Large intestine (tissue), 12 donors: ENCODE measurements at places on chromosomes 6 and 20.
A peak's percentile ranks its signal among the peaks of the same experiment; 100 is the strongest.

GRCh38 chr6:165091121-165091785 is 218.2 kb downstream of the C6orf118 start:
- H3K4me3 ChIP-seq = no peak overlapping the region
- H3K36me3 ChIP-seq = no peaks in the 10 kb centered on the region
- no peak for DNase-seq
- peaks cover 2% of the 10 kb centered on the region for H3K4me1 ChIP-seq

DNA sequence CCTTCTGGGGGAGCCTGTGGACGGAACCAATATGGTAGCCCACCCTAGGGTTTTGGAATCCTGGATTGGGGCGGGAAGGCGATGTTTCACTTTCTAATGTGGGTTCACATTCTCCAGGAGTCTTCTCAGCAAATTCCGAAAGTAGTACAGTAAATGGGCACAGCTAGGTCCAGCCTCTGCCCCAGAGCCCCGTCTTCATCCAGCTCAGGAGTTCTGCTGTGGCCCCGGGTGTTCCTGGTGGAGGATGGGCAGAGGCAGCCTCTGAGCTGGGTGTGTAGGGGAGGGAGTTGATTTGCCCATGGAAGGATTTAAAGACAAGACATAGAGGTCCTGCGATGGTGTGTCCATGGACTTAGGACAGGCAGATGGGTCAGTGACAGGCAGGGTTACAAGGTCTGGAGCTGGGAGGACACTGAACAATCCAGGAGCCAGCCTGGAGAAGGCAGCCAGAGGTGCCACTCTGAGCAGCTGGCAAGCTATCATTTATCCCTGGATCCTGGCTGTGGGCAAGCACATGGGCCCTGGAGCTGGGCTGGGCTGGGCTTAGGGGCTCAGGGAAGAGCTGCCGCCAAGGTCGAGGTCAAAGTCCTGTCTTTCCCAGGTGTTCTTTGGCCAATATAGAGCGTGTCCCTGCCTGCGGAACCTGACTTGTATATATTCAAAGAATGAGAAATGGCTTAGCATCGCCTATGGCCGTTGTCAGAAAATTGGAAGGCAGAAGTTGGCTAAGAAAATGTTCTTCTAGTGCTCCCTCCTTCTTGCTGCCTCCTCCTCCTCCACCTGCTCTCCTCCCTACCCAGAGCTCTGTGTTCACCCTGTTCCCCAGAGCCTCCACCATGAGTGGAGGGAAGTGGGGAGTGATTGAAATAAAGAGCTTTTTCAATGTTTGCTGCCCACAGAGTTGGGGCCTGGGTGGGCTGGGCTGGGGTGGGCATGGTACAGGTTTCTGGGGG is 6.7 kb downstream of the CLPSL1 start:
- H3K4me3 ChIP-seq = no peak overlapping the region
- DNase-seq = no peak
- no peaks in the 10 kb centered on the region for H3K36me3 ChIP-seq

DNA sequence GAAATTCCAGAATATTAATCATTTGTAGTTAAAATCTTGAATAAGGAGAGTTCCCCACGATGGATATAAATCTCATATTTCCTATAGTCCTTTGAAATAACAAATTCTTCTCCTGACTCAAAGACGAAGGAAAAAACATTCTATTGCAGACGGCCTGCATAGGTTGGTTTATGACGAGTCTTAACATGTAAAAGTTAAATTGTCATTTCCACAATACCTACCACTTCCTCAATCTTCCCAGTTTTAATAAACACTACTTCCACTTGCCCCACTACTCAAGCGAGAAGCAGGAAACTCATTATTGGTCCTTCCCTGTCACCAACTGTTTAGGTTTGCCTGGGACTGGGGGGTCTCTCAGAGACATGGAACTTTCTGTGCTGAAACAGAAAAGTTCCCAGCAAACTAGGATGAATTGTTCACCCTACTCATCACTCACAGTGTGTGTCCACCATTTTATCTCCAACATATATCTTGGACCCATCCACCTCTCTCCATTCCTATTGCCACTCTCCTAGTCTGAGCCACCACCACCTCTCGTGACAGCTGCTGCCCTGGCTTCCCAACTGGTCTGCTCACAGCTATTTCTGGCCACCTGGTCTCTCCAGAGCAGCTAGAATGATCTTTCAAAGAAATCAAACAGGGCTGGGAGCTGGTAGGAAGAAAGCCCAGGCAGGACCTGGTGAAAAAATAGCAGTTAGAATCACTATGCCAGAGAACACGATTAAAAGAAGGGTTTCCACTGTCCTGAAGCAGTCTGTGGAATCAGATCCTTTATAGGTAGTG is 15.1 kb upstream of the ZSCAN9 start:
- H3K27me3 ChIP-seq = peaks cover 83% of the 10 kb centered on the region
- H3K36me3 ChIP-seq = no peaks in the 10 kb centered on the region
- DNase-seq = no peak
- no peak overlapping the region for H3K27ac ChIP-seq

GRCh38 chr20:45592574-45593189 is 13.6 kb upstream of the WFDC8 start:
- H3K4me3 ChIP-seq = no peak overlapping the region
- H3K36me3 ChIP-seq = no peaks in the 10 kb centered on the region
- peaks cover 7% of the 10 kb centered on the region for H3K27me3 ChIP-seq
- no peaks in the 10 kb centered on the region for H3K4me1 ChIP-seq
- H3K27ac ChIP-seq = no peak overlapping the region

- DNase-seq = no peak
- no peak overlapping the region for H3K4me3 ChIP-seq
- peaks cover 72% of the 10 kb centered on the region for H3K36me3 ChIP-seq
- no peaks in the 10 kb centered on the region for H3K4me1 ChIP-seq
- no peak overlapping the region for H3K27ac ChIP-seq
- H3K27me3 ChIP-seq = no peaks in the 10 kb centered on the region
Measured at GRCh38 chr6:41098366-41098765, 25.6 kb downstream of the NFYA start.

- H3K27ac ChIP-seq = no peak overlapping the region
- no peak overlapping the region for H3K4me3 ChIP-seq
- H3K36me3 ChIP-seq = no peaks in the 10 kb centered on the region
- no peaks in the 10 kb centered on the region for H3K4me1 ChIP-seq
- no peaks in the 10 kb centered on the region for H3K27me3 ChIP-seq
Measured at GRCh38 chr6:148677594-148678476, 69.0 kb upstream of the UST start.

GRCh38 chr20:34829191-34829590 is 3.7 kb upstream of the NCOA6 start:
- no peaks in the 10 kb centered on the region for H3K36me3 ChIP-seq
- no peak overlapping the region for H3K4me3 ChIP-seq
- no peak overlapping the region for H3K27ac ChIP-seq
- DNase-seq = no peak
- no peaks in the 10 kb centered on the region for H3K4me1 ChIP-seq

GRCh38 chr20:31644701-31645100 is 7.0 kb downstream of the COX4I2 start:
- H3K36me3 ChIP-seq = no peaks in the 10 kb centered on the region
- no peak overlapping the region for H3K27ac ChIP-seq
- H3K27me3 ChIP-seq = no peaks in the 10 kb centered on the region
- H3K4me1 ChIP-seq = no peaks in the 10 kb centered on the region

DNA sequence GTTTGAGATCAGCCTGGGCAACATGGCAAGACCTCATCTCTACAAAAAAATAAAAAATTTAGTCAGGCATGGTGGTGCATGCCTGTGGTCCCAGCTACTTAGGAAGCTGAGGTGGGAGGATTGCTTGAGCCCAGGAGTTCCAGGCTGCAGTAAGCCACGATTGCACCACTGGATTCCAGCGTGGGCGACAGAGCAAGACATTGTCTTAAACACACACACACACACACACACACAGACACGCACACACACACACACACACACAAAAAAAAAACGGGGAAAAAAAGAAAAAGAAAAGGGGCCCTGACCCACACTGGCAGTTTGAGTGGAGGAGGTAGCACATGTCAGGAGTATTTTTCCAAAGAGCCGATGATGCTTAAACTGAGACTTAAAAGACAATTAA is 122.2 kb downstream of the AFG1L start:
- H3K36me3 ChIP-seq = no peaks in the 10 kb centered on the region
- no peak overlapping the region for H3K27ac ChIP-seq
- H3K4me3 ChIP-seq = no peak overlapping the region
- no peaks in the 10 kb centered on the region for H3K27me3 ChIP-seq

DNA sequence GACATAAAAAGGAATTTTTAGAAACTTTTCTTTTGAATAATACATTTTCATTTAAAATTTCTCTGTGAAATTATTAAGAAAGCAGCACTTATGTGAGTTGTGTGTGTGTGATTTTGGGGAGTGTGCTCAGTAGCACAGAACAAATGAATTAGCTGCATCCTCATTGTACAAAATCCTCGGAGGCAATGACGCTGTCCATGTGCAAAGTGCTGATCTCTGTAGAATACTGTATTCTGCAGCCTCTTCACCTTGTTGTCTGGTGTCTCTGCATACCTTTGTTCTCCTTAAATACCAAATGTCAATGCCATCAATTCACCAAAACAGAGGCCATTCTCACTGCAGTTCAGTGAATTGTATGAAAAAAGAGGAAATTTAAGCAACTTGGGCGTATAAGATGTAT is 838.4 kb downstream of the QKI start:
- H3K36me3 ChIP-seq = no peaks in the 10 kb centered on the region
- no peaks in the 10 kb centered on the region for H3K4me1 ChIP-seq
- no peak for DNase-seq
- H3K4me3 ChIP-seq = no peak overlapping the region
- H3K27me3 ChIP-seq = no peaks in the 10 kb centered on the region

- no peak for DNase-seq
- no peaks in the 10 kb centered on the region for H3K27me3 ChIP-seq
- H3K4me3 ChIP-seq = no peak overlapping the region
- H3K36me3 ChIP-seq = peaks cover 75% of the 10 kb centered on the region
- peaks cover 77% of the 10 kb centered on the region for H3K4me1 ChIP-seq
Measured at GRCh38 chr20:38144974-38145728, 19.9 kb downstream of the TGM2 start.

DNA sequence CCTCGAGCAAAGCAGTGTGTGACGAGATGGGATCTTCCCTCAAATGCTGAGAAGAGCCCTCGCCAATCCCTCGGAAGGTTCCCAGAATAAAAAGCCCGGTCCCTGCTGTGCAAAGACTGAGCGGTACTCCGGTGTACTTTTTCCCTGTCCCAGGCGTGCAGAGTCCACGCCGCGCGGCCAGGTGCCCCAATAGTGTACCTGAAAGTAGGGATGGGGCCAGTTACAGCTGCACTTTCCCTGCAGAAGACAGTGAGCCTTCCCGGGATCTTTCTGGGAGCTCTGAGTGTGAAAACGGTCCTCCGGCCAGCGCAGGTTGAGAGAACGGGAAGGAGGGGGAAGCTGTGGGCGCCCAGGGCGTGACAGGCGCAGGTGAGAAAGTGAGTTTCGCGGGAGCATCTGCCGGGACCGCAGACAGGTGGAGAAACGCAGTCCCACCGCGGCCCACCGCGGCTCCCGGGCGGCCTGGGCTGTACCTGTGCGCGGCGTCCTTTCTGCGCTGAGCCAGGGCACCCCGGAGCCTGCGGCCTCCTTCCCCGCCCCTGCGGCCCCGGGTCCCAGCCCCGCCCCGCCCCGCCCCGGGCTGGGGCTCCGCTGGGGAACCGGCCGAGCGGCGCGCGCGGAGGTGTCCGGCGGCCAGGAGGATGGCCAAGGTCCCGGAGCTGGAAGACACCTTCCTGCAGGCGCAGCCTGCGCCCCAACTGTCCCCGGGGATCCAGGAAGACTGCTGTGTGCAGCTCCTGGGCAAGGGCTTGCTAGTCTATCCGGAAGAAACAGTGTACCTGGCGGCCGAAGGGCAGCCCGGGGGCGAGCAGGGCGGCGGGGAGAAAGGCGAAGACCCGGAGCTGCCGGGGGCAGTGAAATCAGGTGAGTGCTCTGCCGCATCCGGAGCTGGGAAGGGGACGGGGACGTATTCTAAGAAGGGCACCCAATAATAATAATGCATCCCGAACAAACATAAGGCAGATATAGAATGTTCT is at the start of gene RFX6:
Gene RFX6 (plus strand): TSS at position 608 of the 977 bp plus-strand sequence. CDS start 34 bp downstream, at position 642.
- H3K27me3 ChIP-seq = peaks cover 27% of the 10 kb centered on the region
- no peak within 1 kb of the TSS for H3K27ac ChIP-seq
- H3K4me3 ChIP-seq = peak within 1 kb of the TSS; percentile 52
- H3K36me3 ChIP-seq = no peaks in the 10 kb centered on the region
- no peak for DNase-seq

DNA sequence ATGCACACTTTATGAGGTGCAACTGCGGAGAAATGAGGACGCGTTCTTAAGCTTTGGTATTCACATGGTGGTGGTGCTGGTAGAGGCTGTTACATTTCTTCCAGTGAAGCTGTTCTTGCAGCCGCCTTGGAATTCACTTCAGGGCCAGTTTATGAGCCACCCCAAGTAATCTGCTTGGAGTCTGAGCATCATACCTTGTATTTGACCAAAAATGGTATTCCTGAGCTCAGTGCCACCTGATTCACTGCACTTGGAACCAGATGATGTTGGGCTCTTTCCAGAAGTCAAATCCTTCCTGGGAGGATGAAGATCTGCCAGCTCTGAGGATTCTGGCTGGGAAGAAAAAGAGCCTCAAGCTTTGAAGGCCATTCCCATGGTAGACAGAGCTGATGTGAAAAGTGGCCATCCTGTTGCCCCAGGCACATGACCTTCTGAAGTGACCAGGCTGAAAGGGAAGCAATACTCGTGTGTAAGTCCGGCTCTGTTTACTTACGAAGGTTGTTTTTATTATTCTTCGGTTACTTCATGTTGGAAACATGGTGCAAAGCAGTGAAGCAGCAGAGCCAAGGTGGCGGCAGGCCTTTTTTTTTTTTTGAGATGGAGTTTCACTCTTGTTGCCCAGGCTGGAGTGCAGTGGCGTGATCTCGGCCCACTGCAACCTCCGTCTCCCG is 7.7 kb downstream of the MANBAL start:
- H3K36me3 ChIP-seq = peaks cover 32% of the 10 kb centered on the region
- no peak for DNase-seq
- no peaks in the 10 kb centered on the region for H3K27me3 ChIP-seq
- peak overlapping the region; percentile 82 for H3K27ac ChIP-seq

DNA sequence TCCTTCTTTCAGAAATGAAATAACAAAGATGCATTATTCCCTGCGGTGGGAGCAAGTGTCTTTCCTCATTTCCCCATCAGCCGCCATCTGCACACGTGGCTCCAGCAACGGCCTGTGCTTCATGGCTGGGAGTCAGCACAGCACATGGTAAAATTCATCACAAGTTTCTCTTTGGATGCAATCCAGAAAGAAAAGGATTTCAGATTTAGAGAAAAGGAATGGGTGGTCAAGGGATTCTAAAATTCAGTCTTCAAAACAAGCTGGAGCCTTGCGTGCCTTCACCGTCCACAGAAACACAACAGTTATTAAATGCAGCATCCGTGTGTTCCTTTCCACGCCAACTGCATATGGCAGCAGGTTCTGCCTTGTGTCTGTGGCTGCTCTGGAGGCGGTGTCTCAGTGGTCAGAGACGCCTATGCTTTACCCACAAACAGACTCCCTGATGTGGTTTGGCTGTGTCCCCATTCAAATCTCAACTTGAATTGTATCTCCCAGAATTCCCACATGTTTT is 107.6 kb downstream of the THBS2 start:
- DNase-seq = peak; percentile 43
- no peak overlapping the region for H3K4me3 ChIP-seq
- H3K4me1 ChIP-seq = no peaks in the 10 kb centered on the region
- no peaks in the 10 kb centered on the region for H3K27me3 ChIP-seq
